ENCODE measurements at places on chromosomes 11 and 22. TPM values are rescaled to one million over a fixed set of nuclear protein-coding genes. Genes with fewer than 3 reads are reported as not detected.
A peak's percentile ranks its signal among the peaks of the same experiment; 100 is the strongest.

Gene ZNF214
- not detected for total RNA-seq

Gene APLP2
- total RNA-seq, result 99.8 TPM

GRCh38 chr11:765025-765801 is 12.1 kb downstream of the GATD1 start:
- peak; percentile 82 for DNase-seq
- H3K4me1 ChIP-seq, result no peaks in the 10 kb centered on the region
- H3K27ac ChIP-seq, result no peak overlapping the region

GRCh38 chr22:44493206-44493605 is 4.8 kb downstream of the RTL6 start:
- H3K4me1 ChIP-seq, result peaks cover 46% of the 10 kb centered on the region
- H3K36me3 ChIP-seq, result no peaks in the 10 kb centered on the region

GRCh38 chr11:1062075-1062820 is 12.4 kb upstream of the MUC2 start:
- no peak overlapping the region for H3K27ac ChIP-seq
- H3K4me1 ChIP-seq, result no peaks in the 10 kb centered on the region
- H3K36me3 ChIP-seq, result no peaks in the 10 kb centered on the region
- H3K27me3 ChIP-seq, result no peaks in the 10 kb centered on the region

Data from natural killer cell (primary cell).